Stimulated activated CD8-positive, alpha-beta memory T cell treated with anti-CD3 and anti-CD28 coated beads, Interleukin-7, amount 100 ng/mL, for 1 hour (primary cell): ENCODE measurements at places on chromosomes 7 and 10.
A peak's percentile ranks its signal among the peaks of the same experiment; 100 is the strongest.

- no peak for DNase-seq
Measured at GRCh38 chr10:79413196-79413595, 32.2 kb downstream of the ZCCHC24 start.

GRCh38 chr7:41375582-41375981 is 327.3 kb downstream of the INHBA start:
- no peak for DNase-seq

- DNase-seq = no peak
Measured at GRCh38 chr7:152050547-152050971, 25.1 kb downstream of the GALNT11 start.

DNA sequence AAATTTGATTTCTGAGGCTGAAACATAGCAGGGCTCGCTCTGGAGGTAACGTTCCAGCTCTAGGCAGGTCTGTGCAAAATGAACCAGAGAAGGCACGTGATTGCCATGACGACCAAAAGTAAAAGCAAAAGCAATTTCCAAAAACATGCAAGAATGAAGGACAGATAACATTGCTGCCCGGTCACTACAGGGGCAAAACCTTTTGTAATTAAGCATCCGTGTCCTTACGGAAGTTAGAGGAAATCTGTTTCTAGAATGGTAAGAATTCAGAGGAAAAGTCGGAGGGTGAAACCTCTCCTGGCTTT is 2.9 kb downstream of the KLF6 start:
- DNase-seq = no peak

- DNase-seq = no peak
Measured at GRCh38 chr7:41326616-41327015, 376.3 kb downstream of the INHBA start.

DNA sequence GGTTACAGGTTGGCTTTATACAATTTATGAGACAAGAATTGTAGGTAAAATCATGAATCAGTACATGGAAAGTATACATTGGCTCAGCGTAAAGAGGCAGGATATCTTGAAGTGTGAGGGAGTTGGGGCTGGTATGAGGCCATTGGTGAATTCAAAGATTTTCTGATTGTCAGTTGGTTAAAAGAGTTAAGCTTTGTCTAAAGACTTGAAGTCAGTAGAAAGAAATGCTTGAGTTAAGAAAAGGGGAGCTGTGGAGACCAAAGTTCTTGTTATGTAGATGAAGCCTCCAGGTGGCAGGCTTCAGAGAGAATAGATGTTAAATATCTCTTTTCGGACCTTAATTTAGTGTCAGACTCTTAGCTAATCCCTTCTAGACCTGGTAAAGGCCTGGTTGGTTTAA is 341.0 kb downstream of the GALNT17 start:
- no peak for DNase-seq

DNA sequence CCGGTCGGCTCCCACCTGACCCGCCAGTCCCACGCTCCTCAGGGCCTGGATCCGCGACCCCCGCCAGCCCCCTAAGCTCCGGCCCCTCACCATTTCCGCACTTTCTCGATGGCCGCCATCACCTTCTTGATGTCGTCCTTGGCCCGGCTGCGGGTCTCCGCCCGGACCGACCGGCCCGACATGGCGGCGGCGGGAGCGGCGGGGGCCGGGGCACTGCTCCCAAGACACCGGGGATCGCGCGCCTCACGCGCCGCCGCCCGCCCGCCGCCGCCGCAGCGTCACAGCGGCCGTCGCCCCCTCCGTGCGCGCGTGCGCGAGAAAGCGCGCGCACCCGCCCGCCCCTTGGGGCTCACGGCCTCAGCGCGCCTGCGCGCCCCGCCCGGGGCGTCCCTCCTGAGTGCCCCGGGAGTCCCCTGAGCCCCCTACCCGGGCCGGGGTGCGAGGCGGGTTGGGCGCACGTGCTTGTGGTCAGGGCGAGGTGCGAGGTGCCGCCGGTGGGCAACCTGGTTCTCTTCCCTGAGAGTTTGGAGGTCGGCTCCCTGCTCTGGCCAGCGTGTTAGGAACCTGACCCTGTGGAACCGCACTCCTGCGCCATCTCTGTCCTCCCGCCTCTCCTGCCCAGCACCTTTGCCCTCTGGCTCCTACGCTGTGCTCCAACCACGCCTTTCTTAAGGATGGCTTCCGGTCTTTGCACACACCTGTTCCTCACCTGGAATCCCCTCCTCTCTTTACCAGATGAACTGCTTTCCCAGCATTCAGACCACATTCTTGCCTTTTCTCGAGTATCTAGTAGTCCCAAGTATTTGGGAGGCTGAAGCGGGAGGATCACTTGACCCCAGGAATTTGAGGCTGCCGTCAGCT is at the start of gene BCL7B:
TSS of gene BCL7B (minus strand) at position 294 of the 861 bp plus-strand sequence. CDS start at position 182, 112 bp downstream.
- peak; percentile 53 for DNase-seq

DNA sequence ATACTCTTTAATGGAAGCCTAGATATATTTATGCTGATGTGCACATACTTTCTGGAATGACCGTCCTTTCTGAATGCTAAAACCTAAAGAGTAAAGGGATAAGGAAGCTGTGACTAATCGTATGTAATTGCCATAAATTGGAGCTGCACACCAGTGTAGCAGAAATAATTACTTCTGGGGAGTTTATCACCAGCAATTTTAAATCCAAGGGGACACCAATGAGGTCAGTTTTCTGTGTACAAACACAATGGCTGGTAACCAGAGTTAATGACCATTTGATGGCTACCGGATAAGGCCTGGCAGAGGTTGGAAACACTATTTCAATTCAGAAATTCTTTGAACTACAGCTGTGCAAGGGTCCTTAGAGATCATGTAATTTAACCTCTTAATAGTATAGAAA is 670.1 kb downstream of the REEP3 start:
- DNase-seq = no peak

GRCh38 chr7:108145401-108145800 is 15.2 kb upstream of the LAMB4 start:
- no peak for DNase-seq

GRCh38 chr7:27994639-27995038 is 186.0 kb downstream of the JAZF1 start:
- DNase-seq = no peak

GRCh38 chr10:79434821-79435251 is 10.6 kb downstream of the ZCCHC24 start:
- DNase-seq = no peak

GRCh38 chr7:131488361-131488760 is 68.1 kb downstream of the PODXL start:
- no peak for DNase-seq

GRCh38 chr7:135490783-135491182 is 19.1 kb downstream of the CNOT4 start:
- no peak for DNase-seq
